ENCODE measurements at places on chromosomes 2 and 18. TPM values are rescaled to one million over a fixed set of nuclear protein-coding genes. Genes with fewer than 3 reads are reported as not detected.

DNA sequence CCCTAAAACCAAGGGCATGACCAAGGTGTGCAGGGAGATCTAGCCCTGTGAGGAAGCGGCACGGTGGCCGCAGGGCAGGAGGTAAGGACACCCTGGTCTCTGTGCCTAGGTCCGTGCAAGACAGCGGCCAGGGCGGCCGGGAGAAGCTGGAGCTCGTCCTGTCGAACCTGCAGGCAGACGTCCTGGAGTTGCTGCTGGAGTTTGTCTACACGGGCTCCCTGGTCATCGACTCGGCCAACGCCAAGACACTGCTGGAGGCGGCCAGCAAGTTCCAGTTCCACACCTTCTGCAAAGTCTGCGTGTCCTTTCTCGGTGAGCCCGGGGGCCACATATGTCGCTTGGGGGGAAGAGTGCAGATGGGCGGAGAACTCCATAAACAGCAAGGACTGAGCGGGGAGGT is 235.4 kb downstream of the ATAD2B start:
- DNase-seq = no peak

DNA sequence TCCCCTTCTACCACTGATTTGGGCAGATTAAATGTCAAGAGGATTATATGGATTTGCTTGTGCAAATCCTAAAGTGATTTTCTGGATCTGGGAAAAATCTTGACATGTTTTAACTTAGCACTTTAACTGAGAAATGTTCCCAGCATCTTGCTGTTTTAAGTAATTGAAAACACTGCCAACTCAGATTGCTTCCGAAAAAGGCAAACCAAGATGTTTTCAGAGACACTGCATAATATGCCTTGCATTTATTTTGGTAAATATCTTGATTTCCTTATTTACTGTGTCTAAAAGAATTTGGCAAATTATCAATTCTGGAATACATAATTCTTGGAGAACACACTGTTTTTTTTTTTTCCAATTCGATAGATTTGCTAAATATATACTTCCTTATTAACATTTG is 385.0 kb upstream of the FAM98A start:
- no peak for DNase-seq

DNA sequence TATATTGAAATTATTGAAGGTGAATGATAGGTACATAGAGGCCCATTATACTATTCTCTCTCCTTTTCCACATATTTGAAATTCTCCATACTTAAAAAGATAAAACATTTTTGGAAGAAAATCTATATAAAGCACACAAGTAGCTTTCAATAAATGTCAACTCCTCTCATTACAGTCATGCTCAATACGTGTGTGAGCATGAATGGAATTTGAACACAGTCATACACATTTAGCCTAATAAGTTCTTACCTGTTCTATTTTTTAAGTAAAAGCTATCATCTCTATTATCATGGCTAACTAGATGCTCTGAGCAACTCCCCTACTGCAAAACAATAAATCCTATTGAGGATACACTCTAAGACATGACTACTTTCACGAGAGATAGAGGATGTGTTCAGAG is 41.9 kb upstream of the SPATS2L start:
- no peak for DNase-seq

- DNase-seq = no peak
Observed at GRCh38 chr2:240310201-240310600, 125.3 kb upstream of the GPC1 start.

GRCh38 chr18:48986851-48987761 is 36.3 kb upstream of the SMAD7 start:
- DNase-seq = no peak

- peak; percentile 49 for DNase-seq
Observed at GRCh38 chr2:98805412-98806171, 74.7 kb upstream of the MGAT4A start.

- peak; percentile 91 for DNase-seq
Observed at GRCh38 chr2:223941579-223942277, 3.4 kb downstream of the WDFY1 start.

DNA sequence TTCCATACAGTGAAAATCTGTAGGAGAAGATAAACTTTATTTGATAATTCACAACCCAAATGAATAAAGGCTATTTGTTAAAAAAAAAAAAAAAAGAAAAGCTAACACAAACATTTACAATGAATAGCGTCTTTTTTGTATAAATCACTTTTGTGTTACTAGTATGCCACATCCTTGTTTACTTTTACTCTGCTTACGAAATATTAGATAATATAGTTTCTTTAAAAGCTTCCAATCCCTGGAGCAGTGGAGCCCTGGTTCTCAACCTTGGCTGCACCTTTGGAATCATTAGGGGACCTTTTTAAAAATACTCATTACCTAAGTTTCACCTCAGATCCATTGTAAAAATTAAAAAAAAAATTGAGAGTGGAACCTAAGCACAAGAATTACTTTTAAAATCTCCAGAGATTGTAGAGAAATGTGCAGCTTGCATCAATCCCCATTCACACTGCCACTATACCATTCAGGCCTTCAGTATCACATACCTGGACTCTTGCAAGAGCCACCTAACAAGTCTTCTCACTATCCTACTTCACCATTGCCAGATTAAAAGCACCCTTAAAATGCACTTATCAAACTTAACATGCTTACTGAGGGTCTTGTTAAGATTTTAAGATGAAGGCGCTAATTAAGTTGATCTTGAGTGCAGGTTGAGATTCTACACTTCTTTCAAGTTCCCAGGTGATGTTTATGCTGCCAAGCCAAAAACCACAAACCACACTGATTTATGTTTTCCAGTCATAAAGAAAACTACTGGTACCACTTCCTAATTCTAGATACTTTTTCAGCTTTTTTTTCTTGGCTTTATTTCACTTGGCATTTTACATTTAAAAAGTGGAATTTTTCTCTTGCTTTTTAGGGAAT is 59.7 kb upstream of the ZC3H15 start:
- no peak for DNase-seq

GRCh38 chr2:14712111-14712510 is 79.6 kb downstream of the LRATD1 start:
- DNase-seq = no peak

DNA sequence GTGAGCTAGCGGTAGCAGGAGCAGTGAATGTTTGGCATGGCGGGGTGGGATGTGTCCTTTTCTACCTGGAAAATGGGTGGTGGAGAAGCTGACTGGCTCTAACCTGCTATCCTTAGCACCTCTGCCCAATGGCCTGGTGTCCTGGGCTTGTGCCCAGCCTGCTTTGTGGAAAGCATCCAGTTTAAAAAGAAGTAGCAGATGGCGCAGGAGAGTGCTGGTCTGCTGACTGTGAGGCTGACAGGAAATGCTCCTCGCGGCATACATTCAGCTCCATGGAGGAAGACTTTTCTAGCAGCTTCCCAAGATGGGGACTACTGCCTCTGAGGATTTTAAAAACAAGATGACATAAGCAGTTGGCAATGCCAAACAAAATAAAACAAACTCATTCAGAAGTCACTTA is 56.2 kb upstream of the LYPD6B start:
- DNase-seq = no peak

DNA sequence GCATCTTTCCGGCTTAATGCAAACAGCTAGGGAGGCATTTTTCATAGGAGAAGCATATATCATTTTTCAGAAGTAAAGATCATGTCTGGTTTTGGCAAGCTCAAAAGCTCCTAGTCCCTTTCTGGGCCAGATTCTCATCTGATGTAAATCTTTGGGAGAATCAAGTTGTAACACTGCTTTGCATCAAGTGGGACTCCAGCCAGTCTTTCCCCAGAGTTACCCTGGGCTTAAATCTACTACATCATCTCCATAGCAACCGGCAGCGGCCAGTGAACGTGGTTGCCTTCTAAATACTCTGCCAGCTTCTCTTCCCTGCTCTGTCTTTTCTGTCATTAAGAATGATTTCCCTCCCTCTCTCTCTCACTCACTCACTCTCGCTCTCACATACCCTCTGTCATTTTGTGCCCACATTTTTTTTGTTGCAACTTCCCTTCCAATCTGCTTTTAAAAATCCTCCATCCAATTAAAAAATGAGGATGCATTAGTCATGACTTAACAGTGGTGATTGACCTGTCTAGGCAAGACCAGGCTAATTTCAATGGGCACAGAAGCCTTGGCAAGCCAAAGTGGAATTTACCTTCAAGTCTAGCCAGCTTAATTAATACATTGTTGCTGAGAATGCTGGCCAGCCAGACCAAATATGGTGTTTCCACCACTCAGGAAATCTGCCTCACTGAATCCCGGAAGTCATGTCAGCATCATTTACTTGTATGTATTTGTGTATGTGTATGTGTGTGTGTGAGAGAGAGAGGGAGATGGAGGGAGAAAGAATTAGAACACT is 93.0 kb downstream of the NRP2 start:
- DNase-seq = peak; percentile 57

The CRYGD gene
- total RNA-seq = not detected

The ANKRD30B gene
- total RNA-seq = 26.2 TPM

The NT5DC4 gene
- not detected for total RNA-seq

The HOXD13 gene
- 4.2 TPM for total RNA-seq

The RAB3GAP1 gene
- 50.3 TPM for total RNA-seq

The LONRF2 gene
- total RNA-seq = 5.0 TPM

The IL1R2 gene
- total RNA-seq = not detected

The MDH1 gene
- total RNA-seq = 440 TPM

The RFTN2 gene
- total RNA-seq = 0.12 TPM

The FAM124B gene
- not detected for total RNA-seq

The PJVK gene
- total RNA-seq = 0.31 TPM

The MRPL30 gene
- 67.3 TPM for total RNA-seq

The SP140 gene
- total RNA-seq = 0.65 TPM

The TUBA3E gene
- not detected for total RNA-seq

The EPB41L3 gene
- not detected for total RNA-seq

The C18orf32 gene
- 54.1 TPM for total RNA-seq

The EDAR gene
- total RNA-seq = not detected
